H7 (cell line): ENCODE measurements at places on chromosomes 7 and 10. TPM values are rescaled to one million over a fixed set of nuclear protein-coding genes. Genes with fewer than 3 reads are reported as not detected.

DNA sequence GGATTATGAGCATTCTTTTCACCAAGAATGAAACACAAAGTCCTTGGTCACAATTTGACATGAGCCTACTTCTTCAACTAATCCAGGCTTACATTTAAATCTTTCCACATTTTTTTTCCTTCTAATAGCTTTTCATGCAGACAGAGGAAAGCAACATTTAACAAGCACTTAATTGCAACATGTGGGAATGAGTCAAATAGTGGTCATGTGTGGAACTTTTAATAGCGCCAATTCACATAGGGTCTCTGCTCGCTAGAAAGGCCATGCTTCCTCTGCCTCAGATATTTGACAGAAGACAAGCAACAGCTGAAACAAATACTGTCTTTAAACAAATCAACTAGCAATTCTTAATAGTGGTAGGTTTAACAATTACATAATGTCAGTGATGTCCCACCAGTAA lies 285.9 kb upstream of the ETV1 start:
- DNase-seq = no peak

DNA sequence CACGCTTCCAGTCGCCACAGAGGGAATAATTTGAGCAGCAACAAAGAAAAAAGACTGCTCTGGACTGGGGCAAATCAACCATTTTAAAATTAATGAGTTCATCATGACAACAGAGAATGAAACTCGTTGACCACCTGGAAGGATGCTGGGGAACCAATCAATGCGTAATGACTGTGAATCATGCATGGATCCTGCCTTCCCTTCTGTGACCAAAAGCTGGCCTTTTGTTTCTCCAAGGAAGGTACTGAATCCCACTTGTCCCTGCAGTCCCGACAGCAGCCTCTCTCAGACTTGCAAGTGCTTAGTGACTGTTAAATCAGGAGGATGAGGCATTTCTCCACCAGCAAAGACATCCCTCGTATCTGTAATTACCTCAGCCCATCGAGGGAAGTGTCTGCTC lies 68.0 kb upstream of the TNS3 start:
- DNase-seq = no peak

- DNase-seq = no peak
Measured at GRCh38 chr10:28105561-28105960, 106.7 kb upstream of the ODAD2 start.

DNA sequence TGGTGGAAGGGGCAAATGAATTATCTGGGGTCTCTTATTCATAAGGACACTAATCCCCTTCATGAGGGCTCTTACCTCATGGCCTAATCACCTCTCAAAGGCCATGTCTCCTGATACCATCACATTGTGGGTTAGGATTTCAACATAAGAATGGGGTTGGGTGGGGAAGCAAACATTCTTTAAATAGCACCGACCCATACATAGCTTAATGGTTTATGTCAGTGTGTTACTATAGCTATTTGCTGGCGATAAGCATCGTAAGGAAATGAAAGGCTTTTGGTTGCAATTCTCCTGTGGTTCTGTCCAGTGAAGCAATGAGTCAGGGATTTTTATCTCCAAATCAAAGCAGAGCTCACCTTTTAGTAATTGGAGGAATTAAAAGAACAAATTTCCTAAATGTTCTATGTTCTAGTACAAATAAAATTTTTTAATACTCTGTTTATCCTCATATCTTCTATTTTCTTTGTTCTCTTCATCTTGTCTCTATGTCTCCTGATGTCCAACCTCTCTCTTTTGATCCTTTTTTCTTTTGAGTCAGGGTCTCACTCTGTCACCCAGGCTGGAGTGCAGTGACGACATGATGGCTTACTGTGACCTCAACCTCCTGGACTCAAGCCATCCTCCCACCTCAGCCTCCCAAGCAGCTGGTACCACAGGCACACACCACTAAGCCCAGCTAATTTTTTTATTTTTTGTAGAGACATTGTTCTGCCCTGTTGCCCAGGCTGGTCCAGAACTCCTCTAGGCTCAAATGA lies 57.0 kb upstream of the GLCCI1 start:
- DNase-seq = no peak

GRCh38 chr7:47031786-47032535 lies 550.0 kb downstream of the TNS3 start:
- no peak for DNase-seq

The SLC18A2 gene
- 0.52 and 0.85 TPM in 2 replicates for total RNA-seq

The C7orf57 gene
- 0.35 and 0.85 TPM in 2 replicates for total RNA-seq

The LIPJ gene
- total RNA-seq = not detected in 2 replicates

The SLC12A9 gene
- total RNA-seq = 21.9 and 27.9 TPM in 2 replicates

The VAX1 gene
- 0.62 and 0.81 TPM in 2 replicates for total RNA-seq
